ENCODE measurements at places on chromosomes 1 and 21.
A peak's percentile ranks its signal among the peaks of the same experiment; 100 is the strongest.

DNA sequence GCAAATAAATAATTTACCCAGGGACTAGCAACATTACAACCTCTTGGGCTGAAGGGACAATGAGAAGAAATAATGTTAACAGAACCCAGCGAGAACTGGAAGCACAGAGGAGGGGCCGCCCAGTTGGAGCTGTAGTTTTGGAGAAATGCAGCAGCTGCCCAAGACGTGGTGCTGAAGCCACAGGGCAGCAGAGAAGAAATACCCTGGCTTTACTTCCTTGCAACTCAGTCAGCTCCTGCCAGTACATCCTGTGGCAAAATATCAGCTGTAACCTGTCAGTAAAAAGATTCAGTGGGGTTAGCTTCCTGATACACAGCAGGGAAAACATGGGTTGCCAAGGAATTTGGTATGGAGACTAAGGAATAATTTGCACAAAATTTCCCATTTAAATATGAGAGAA is 283.6 kb upstream of the USP25 start:
- no peak for DNase-seq

DNA sequence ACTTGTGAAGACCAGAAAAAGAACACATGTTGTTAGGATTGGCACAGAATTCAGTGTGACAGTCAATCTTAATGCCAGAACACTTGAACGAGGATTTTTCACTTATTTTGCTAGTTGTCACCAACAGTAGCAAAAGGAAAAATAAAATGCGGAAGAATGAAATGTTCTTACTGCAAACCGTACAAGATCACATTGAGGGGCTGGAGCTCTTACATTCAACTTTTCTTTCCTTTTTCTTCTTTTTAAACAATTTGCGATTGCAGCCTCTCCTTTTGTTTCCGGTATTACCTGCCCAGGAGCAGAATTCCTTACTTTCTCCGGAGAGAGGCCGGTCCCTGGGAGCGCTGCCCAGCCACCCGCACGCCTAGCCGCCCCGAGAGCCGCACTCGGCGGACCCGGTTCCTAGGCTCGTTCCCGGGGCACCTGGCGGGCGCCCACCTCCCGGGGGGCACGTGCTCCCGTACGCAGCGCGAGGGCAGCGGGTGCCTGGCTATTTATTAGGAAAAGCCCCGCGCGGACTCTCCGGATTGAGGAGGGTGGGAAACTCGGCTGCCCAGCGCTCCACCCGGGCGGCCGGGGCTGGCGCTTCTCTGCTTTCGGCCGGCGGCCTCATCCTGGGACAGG is 1.2 kb upstream of the CAMTA1 start:
- no peak for DNase-seq

- DNase-seq: no peak
Observed at GRCh38 chr1:9902060-9902452, 8.0 kb downstream of the CTNNBIP1 start.

DNA sequence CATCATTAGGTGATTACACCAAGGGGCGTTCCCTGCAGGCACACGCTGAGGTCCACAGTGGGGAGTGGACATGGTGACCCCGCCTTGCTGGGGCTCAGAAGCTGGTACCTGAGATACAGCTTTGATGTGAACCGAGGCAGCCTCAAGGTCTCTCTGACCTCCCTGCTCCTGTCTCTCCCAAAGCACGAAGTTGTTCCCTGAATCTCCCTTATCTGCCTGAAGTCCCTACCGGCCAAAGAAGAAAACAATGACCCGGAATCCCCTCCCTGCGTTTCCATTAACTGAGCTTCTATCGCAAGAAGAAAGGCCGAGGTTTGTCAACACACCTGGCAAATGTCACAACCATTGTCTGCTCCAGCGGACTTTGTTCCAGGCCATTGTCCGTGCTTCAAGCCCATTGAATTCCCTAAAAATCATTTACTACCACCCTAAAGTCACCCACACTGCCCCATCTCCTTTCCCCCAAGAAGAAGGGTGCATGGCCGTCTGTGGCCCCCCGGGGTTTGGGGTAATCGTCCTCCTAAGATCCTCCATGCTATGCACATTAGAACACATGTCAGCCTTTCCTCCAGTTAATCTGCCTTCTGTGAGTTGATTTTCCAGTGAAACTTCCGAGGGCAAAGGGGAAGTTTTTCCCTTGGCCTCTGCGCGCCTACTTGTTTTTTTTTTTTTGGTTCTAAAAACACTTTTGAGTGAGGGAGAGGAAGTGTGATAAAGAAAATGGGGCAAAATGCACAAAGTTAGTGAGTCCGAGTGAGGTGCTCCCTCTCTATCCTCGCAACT is 48.1 kb upstream of the COL18A1 start:
- no peak for DNase-seq

GRCh38 chr1:193019442-193020026 is 39.6 kb downstream of the UCHL5 start:
- peak; percentile 46 for DNase-seq

DNA sequence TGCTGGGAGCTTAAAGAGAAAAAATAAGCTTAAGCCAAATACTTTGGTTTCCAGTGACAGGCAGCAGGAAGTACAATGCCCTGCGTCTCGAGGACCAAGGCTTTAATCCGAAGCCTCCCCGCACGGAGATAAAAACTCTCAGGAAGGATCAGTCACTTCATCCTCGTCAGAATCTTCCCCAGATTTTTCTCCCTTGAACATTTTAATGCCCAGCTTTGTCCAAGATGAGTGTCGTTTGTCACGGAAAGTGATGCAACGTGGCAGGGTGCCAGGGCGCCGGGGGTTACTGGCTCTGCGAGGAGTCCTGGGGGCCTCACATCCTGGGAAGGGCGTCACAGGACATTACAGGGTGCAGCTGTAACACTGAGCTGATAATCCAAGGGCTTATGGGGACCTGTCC is 25.2 kb upstream of the PCBP3 start:
- DNase-seq: no peak

GRCh38 chr1:97368296-97368695 is 552.5 kb downstream of the DPYD start:
- no peak for DNase-seq

GRCh38 chr1:46522184-46522968 is 29.1 kb downstream of the KNCN start:
- peak; percentile 87 for DNase-seq

DNA sequence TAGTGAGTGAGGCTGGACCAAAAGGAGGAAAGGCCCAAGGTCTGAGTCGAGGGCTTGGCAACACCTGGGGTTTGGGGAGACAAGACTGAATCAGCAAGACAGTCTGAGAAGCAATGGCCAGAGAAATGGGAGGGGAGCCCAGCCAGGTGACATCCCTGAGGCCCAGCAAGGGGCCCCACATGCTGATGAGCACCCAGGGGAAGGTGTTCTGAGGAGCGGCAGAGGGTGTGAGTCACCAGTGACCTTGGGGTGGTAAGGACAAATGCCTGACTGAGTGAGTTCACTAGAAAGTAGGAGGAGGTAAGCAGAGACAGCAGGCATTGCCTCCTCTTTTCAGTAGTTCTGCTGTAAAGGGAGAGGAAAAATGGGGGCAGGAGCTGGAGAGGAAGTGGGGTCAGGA is 192.4 kb upstream of the GALNT2 start:
- DNase-seq: no peak

GRCh38 chr1:23597635-23598388 is 38.5 kb upstream of the ID3 start:
- no peak for DNase-seq

GRCh38 chr1:229344937-229345684 is 2.3 kb upstream of the CCSAP start:
- DNase-seq: no peak

- no peak for DNase-seq
Observed at GRCh38 chr1:97078872-97079271, 357.3 kb downstream of the PTBP2 start.

DNA sequence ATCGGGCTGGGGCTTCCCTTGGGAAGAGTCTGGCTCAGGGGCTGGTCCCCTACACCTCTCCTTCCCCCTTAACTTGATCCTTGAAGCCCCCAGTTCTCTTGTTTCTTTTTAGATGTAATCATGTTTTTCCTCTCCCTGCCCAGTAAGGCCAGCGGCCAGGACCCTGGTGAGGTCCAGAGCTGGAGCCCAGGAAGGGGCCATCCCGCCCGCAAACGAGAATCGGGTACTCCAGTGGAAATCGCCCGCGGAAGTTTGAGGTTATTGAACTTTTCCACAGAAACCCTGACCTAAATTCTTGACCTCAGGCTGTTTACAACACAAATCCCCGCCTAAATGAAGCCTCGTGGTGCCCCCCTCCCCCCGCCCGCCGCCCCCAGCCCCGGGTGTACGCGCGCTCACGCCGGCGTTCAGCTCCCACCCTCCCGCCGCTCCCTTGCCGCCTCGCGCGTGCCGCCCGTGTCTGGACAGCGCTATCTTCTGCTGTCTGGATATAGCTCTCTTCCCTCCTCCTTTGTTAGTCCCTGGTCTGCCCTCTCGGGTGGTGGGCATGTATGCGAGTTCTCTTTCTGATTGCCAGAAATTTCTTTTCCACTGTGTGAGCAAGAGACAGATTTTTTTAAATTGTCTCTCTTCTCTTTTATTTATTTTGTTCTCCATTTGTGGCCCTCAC is 165.9 kb upstream of the CACNA1E start:
- no peak for DNase-seq

DNA sequence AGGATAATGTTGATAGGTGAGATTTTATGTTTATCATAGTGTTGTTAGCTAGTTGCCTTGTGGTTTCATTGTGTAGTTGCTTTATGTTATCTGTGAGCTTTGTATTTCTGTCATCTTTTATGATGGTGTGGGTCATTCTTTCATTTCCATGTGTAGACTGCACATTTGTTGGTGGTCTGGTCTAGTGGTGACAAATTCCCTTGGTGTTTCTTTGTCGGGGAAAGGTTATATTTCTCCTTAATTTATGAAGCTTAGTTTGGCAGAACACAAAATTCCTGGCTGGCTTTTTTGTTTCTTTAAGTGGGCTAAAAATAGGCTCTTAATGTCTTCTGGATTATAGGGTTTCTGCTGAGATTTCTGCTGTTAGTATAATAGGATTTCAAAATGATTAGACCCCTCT is 347.2 kb upstream of the ADAMTS5 start:
- no peak for DNase-seq

GRCh38 chr1:200253774-200254495 is 155.9 kb downstream of the ZNF281 start:
- DNase-seq: peak; percentile 81

DNA sequence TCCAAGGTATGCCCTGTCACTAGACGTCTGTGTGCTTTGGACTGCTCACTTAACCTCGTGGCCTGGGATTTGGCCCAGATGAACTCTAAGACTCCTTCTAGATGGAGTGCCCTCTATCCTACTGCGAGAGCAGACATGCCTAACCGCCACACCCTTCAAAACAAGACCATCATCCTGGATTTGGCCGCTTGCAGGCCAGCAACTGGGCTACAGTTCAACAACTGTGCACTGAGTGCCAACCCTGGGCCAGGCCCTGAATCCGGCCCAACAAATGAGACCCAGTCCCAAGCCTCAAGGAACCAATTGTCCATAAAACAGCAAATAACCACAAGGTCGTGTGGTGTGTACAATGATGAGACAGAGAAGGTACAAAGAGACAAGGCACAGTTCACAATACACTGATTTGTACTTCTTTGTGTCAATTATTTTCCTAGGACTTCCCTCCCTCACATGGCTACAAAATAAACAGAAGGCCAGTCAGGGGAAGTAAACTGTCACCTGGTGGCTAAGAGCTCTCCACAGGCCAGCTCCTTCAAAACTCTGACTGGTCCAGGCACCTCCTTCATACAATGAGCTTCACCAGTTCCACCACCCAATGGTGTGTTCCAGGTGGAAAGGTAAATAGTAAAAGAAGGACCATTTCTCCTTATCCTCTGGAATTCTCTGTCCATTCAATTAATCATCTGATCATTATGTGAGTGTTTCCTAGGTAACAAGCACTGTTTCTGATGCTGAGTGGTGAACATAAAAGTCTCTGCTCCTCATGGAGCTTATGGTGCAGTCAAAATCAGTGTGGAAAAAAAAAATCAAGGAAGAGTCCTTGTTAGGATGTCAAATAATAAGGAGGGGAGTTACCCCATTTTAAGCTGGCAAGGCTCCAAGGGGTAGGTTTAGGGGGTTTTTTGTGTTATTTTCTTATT is 60.4 kb downstream of the CAPZB start:
- DNase-seq: no peak

- peak; percentile 70 for DNase-seq
Observed at GRCh38 chr1:93845538-93846205, 33.3 kb downstream of the DNTTIP2 start.
